ENCODE measurements at places on chromosomes 5 and 9.

DNA sequence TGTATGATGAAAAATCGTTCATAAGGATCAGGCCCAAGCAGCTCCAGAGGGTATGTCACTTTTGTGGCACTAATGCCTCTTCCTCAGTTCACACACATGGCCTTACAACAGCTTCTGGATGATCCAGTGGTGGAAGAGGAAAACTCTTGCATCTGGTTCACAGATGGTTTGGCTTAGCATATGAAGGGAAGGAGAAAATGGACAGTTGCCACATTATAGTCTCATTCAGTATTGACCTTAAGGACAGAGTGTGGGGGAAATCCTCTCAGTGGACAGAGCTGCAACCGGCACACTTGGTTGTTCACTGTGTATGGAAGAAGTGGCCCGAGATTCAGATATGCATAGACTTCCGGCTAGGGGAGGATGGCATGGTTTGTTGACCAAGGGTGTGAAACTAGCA, 22.8 kb downstream of the C9orf57 start:
- no peak for ATAC-seq

DNA sequence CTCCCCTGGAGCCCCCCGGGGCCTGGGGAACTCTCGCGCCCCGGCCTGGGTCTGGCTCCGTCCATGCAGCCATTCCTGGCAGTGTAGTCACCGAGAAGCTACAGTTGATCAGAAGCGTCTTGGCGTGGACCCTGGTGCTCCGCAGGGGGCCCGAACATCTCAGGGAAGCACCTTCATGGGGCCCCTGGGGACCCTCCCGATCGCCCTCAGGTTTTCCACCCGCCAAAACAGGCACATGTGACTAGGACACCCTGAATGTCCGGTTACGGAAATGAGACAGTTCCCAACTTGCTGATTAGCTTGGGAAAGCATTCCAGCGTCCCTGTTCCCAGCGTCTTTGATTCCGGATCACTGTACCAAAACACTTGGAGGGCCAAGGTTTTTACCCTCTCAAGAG, 472 bp downstream of the FBXO4 start:
- no peak for ATAC-seq

DNA sequence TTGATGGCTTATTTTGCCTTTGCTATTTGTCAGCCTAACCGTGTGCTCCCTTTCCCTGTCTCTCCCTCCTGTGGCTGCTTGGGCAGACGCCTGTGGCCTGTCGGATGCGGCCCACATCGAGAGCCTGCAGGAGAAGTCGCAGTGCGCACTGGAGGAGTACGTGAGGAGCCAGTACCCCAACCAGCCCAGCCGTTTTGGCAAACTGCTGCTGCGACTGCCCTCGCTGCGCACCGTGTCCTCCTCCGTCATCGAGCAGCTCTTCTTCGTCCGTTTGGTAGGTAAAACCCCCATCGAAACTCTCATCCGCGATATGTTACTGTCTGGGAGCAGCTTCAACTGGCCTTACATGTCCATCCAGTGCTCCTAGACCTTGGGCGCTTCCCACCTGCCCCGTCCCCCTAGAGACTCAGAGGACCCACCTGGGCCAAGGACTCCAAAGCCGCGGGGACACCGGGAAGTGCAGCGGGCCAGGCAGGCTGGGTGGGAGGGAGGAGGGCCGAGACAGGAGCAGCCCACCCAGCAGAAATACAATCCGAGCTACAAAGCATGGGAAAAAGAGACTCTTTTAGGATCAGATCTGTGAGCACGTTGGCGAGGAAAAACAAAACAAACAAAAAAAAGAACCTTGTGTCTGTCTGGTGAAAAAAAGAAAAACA, 10.6 kb downstream of the NR2F1 start:
- ATAC-seq: no peak

DNA sequence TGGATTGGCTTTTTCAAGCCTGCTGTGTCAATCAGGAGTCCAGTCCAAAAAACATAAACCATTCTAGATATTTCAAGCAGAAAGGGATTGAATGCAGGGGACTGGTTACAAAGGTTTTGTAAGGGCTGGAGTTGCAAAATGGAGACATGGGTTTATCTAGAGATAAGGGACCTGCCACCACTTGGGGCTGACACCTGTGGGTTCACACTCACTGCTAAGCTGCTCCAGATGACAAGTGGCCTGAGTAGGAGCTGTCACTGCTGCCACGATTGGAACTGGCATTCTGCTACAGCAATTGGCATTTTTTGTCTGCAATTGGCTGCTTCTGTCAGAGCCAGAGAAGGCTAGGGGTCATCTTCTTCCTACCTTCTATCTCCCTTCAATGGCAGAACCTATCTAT, 66.3 kb upstream of the ZFR start:
- no peak for ATAC-seq

- no peak for ATAC-seq
These were observed at the start of gene ACOT12 for GRCh38 chr5:81393783-81394718. TSS of gene ACOT12 (minus strand) at chr5:81394134. CDS start at chr5:81394114, 20 bp downstream.

GRCh38 chr5:180209137-180209581, at the start of gene RASGEF1C:
TSS of gene RASGEF1C (minus strand) at chr5:180209211. CDS start at chr5:180138052, 71,159 bp downstream.
- ATAC-seq: peak; percentile 90

DNA sequence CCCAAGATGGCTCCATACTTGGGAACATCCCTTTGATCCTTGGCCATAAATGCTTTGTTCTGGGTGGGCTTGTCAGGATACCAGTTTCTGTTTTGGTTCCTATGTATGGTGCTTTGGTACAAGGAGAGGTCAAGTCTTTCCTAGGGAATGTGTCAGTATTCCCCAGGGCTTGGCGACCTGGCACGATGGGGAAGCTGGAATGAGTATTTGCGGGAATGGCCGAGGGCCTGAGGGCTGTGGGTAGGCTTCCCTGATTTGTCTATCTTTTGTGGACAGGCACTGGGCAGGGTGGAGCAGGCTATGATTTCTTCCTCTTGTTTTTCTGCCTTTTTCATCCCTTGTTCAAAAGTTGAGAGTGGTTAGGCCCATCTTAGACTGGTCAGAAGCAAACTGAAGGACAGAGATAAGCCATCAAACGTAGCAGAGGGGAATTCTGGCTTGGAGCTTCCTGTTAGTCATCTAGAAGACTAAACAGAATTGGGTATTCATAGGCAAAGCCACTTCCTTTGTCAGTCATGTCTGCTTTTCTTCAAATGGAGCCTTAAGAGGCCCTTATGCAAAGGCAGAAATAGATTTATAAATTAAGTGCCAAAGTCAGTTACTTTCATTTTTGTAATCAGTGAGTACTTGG, 13.7 kb downstream of the DOCK2 start:
- ATAC-seq: peak; percentile 69

GRCh38 chr5:129177451-129177850, 82.9 kb downstream of the ISOC1 start:
- no peak for ATAC-seq

DNA sequence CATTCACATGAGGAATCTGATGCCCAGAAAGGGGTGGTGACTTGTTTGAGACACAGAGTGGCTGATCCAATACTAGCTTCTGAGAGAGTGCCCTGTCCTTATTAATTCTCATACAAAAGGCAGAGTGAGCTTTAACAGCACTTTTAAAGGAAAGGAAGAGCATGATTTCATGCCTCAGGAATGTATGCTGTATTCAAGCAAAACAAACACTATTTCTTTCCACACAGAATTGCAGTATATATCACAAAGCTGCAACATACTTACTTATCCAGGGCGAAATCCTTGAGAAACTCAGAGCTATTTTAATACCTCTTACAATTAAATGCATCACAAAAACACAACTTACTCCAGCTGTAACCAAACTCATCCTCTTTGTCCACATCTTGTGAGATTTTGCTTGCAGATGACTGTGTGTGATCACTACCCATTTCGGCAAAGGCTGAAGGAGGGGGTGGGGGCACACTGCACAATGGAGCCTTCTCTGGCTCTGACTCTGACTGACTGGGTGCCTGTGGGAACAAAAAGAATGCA, 139.8 kb downstream of the MPDZ start:
- no peak for ATAC-seq

GRCh38 chr5:141360685-141361084, 891 bp downstream of the PCDHGB2 start:
- no peak for ATAC-seq

DNA sequence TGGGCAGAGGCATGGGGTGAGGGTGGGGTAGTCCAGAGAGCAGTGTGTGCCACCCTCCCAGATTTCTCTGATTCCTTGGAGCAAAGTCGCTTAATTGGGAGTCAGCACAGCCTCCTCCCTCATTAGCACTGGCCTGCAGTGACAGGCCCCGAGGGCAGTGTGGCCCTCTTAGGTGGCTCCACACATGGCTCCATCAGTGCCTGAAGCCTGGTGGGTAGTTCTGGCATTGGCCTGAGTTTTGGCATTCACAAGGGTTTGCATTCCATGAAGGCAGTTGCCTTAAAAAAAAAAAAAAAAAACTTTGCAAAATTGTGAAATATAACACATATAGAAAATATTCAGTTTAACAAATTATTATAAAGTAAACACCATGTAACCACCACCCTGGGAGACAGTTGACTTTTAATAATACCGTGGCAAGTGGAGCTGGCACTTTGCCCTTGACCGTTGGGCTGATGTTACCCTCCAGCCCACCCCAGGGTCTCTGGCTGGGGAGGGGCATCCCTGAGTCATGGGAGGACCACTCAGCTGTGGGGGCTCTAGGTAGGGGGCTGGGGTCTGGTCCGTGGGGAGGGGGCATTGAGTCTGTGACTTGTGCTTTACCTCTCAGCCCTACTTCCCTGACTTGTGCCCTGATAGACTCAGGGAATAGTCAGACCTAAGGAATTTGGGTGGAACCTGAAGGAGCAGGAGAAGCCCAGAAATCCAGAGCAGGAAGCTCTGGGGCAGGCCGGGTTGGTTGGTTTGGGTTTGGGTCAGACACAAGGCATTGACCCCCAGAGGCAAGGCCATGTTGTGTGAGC, 51.3 kb upstream of the PITX1 start:
- ATAC-seq: no peak

GRCh38 chr5:148740966-148741742, 85.3 kb upstream of the ADRB2 start:
- ATAC-seq: no peak

- ATAC-seq: no peak
These were observed 195.8 kb downstream of the EFNA5 start for GRCh38 chr5:107474716-107475489.

DNA sequence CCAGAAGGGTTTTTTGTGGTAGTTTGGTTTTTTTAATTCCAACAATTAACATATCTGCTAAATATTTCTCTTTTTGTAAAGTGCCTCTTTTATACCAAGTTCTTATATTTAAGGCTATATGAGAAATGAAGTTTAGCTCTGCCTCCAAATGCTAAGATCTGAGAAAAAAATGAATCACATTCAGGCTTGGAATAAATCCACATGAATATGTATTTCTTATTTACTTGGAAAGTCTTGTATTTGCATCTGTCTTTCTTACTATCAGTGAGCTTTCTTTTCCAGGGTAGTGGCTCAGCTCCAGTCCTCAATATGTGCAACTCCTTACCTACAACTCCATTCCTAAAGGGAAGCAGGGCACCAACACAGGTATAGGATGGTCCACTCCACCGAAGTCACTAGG, 127.9 kb downstream of the GLIS3 start:
- no peak for ATAC-seq

- no peak for ATAC-seq
These were observed 165.6 kb upstream of the FSTL4 start for GRCh38 chr5:133777951-133778350.

DNA sequence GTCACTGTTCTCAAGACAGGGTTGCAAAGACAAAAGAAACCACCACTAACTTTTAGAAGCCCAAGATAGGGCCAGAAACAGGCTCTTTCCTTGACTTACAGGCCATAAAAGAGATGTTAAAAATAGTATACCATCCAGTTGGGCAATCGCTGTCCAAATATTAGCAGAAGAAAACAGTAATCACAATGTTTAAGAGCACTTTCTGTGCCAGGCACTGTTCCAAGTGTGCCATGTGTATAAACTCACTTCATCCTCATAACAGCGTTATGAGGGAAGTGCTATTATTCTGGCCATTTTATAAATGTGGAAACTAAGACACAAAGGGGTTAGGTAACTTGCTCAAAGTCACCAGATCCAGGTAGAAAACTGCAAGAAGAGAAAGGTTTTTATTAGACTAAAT, 111.7 kb downstream of the KCNN2 start:
- no peak for ATAC-seq

- no peak for ATAC-seq
These were observed 70.4 kb downstream of the OTP start for GRCh38 chr5:77568082-77568481.

GRCh38 chr9:29796291-29796952, 2223.1 kb upstream of the C9orf72 start:
- ATAC-seq: no peak

DNA sequence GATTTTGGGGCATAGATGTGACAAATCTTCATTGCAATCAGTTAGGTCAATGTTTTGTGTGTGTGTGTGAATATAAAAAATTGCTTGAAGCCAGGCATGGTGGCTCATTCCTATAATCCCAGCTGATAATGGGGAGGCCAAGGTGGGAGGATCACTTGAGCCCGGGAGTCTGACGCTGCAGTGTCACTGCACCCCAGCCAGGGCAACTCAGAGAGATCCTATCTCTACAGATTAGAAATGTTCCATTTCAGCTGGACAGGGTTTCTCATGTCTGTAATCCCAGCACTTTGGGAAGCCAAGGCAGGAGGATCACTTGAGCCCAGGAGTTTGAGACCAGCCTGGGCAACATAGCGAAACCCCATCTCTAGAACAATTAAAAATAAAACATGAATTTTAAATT, 11.5 kb downstream of the OR2V2 start:
- no peak for ATAC-seq

DNA sequence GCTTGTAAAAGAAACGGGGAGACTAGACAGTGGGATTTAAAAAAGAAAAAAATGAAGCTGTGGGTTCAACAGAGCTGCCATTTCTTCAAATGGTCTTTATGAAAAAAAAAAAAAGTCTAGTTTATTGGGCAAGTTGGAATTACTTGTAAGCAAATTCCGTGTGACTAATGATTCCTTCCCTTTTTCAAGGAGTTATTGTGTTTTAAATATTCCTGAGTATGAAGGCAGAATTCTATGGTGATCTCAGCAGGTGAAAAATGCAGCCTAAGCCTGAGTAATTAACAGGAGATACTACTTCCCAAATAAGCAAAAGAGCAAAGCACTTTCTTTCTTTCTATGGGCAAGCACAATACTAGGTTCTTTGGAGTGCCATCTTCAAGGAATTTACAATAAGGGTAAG, 481.9 kb downstream of the ZNF608 start:
- ATAC-seq: no peak

DNA sequence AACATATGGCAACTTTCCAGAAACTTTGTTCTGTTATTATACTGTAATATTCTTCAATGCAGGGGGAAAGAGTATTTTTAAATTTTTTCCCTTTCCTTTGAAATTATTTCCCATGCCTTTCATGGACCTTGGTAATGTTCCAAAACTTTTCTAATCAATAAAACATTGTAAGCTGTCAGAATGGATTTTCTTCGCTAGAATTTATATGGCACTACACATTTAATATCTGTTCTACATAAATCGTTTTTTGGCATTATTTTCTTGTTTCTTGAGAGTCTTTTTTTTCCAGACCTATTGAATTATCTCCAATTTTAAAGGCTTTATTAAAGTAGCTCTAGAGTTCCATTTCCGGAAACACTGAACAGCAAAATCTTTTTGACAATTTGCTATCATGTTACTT, 249.0 kb downstream of the TMEM167A start:
- ATAC-seq: no peak

DNA sequence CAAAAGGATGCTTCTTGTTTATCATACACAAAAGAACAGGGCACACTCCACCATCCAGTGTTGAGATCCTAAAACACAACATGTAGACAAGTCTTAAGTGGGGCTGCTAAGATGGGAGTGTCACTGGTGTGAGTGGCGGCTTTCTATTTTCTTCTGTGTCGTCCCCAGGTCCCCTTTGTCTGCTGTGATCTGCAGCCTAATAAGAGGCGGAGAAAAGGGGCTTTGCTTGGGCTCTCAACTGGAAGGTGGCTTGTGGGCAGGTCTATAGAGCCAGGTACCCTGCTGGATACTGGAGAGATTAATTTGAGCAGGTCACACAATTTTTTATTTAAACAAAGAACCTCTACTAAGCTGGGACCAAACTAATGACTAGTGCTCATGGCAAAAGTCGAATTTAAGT, 126.1 kb upstream of the SAP30L start:
- no peak for ATAC-seq
